Fibroblast of skin of abdomen (primary cell): ENCODE measurements at places on chromosomes 4 and X.

GRCh38 chr4:181147416-181147951, 1095.7 kb upstream of the TENM3 start:
- no peak for DNase-seq

GRCh38 chr4:15682242-15683142, 865 bp downstream of the FAM200B start:
- DNase-seq = peak; percentile 32

DNA sequence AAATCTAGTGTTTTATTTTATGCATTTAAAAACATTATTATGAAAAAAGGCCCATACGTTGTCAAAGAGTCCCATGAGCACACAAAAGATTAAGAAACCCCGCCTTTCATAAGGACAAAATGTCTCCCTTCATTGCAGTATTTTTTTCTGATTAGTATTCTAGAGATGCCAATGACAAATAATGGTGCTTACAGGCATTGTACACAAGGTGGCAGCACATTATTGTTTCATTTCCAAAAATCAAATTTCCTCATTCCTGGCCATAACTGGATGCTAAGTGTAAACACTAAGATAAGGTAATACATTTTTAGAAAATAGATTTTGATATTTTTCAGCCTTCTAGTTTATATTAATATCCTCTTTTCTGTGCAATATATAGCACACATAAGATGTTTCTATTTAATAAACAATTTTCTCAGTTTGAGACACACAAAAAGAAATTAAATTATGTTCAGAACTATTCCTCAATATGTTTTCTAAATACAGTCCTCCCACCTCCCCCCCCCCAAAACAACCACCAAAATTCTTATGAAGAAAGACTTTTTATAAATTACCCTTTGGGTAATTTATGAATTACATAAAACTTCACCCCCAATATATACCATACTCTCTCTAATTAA, 47.7 kb downstream of the TIGD2 start:
- DNase-seq = peak; percentile 44

DNA sequence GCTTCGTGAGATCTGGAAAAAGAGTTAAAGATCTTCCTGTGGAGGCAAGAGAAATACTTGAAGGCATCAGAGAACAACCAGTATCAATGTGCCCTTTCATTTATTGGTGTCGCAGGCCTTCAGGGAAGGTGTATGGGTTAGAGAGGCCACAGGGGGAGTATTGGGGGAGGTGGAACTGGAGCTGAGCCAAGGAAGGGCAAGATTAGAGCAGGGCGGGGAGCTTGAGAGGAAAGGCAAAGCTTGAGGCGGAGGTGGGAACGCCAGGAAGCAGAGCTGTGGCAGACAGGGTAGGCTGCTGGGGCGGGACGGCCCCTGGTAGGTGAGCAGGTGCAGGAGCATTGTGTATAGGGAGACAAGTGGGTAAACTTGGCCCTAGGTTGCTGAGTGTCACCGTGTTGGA, 329.9 kb downstream of the ARHGAP10 start:
- DNase-seq = no peak

DNA sequence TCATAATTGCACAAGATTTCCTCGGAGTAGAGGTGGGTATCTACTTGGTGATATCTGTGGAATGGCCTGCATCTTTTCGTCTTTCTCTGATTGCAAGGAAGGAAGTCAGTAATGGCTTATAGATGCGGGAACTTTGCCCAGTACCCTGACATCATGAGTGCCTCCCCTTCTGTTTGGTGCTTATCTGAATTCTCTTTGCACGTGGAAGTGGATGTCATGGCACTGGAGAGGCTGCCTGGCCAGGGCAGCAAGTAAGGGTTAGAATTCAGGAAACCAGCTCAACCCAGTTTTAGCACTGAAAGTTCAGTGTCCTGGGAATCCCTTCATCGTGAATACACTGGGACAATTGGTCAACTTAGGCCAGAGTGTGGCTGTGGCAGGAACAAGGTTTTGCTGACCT, 83.5 kb upstream of the RAPGEF2 start:
- DNase-seq = no peak

GRCh38 chr4:8402640-8403039, 37.9 kb downstream of the ACOX3 start:
- no peak for DNase-seq

GRCh38 chr4:127113844-127114362, 518.9 kb upstream of the INTU start:
- no peak for DNase-seq

- DNase-seq = no peak
These were observed 97.3 kb upstream of the NOCT start for GRCh38 chr4:138918169-138918869.

GRCh38 chr4:83546786-83547185, 10.9 kb downstream of the GPAT3 start:
- DNase-seq = no peak

DNA sequence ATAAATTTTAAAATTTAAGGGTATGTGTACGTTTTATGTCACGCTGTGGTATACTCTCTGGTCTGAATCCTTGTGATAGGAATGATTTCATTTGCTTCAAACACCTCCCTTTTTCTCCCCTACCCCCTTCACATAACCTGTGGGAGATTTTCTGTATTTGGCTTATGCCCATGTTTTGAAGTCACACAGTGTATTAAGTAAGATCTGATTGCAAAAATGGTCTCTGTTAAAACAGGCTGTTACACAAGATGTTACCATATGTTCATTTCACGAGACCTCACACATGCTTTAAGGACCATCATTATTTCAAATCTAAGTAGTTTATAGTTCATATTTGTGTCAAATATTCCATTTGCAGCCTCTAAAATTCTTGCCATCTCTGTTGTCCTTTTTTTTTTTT, 63.5 kb downstream of the TMEM131L start:
- DNase-seq = peak; percentile 27
